Spinal cord (tissue), 10 donors: ENCODE measurements at places on chromosomes 1 and 21. TPM values are rescaled to one million over a fixed set of nuclear protein-coding genes. Genes with fewer than 3 reads are reported as not detected.

LAMC2 gene
- 1.6 TPM for polyA plus RNA-seq

TSSK3 gene
- polyA plus RNA-seq = 4.4 TPM

CORT gene
- polyA plus RNA-seq = 4.2 TPM

CACNA1S gene
- polyA plus RNA-seq = 0.16 TPM

SRGAP2C gene
- polyA plus RNA-seq = 28.3 TPM

HAPLN2 gene
- 37.7 TPM for polyA plus RNA-seq

PLEKHO1 gene
- polyA plus RNA-seq = 93.8 TPM

LCE1F gene
- polyA plus RNA-seq = not detected

OR2T2 gene
- not detected for polyA plus RNA-seq

RNF186 gene
- not detected for polyA plus RNA-seq

CDA gene
- 0.57 TPM for polyA plus RNA-seq

OR2T35 gene
- polyA plus RNA-seq = not detected

SPRR2E gene
- polyA plus RNA-seq = not detected

TRIM17 gene
- 3.6 TPM for polyA plus RNA-seq

RGS4 gene
- polyA plus RNA-seq = 35.2 TPM

TPM3 gene
- 194 TPM for polyA plus RNA-seq

CD1B gene
- not detected for polyA plus RNA-seq

IL12RB2 gene
- 0.77 TPM for polyA plus RNA-seq

SMG5 gene
- 71.5 TPM for polyA plus RNA-seq

CLDN17 gene
- polyA plus RNA-seq = not detected

IFFO2 gene
- polyA plus RNA-seq = 19.5 TPM

GCSAML gene
- 1.3 TPM for polyA plus RNA-seq

NCMAP gene
- 0.26 TPM for polyA plus RNA-seq

GREM2 gene
- polyA plus RNA-seq = 9.0 TPM

GNAT2 gene
- not detected for polyA plus RNA-seq

AADACL3 gene
- polyA plus RNA-seq = not detected

ZFP69B gene
- 11.5 TPM for polyA plus RNA-seq

LRRC71 gene
- 8.5 TPM for polyA plus RNA-seq

HOOK1 gene
- 6.5 TPM for polyA plus RNA-seq
